D721Med (cell line): ENCODE measurements at places on chromosomes 6 and 20.

- DNase-seq: no peak
Observed at GRCh38 chr6:108751851-108752732, 96.1 kb upstream of the ARMC2 start.

GRCh38 chr6:77037439-77037838 lies 425.9 kb downstream of the HTR1B start:
- DNase-seq: no peak

GRCh38 chr6:167150941-167151549 lies 6.7 kb downstream of the GPR31 start:
- no peak for DNase-seq

- no peak for DNase-seq
Observed at GRCh38 chr20:56422824-56423189, 10.7 kb downstream of the CASS4 start.

DNA sequence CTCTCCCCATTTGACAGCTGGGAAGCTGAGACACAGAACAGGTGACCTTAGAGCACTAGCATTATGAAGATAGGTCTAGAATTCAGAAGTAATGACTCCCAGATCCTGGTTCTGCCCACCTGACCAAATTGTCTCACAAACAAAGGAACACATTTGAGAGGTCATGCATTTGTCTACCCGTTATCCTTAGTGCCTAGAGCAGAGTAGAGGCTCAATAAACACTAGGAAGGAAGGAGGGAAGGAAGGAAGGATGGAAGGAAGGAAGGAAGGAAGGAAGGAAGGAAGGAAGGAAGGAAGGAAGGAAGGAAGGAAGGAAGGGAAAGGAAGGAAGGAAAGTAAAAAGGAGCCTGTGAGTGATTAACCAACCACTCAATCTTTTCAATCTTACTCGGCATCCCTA lies 63.3 kb downstream of the SNAP25 start:
- no peak for DNase-seq

DNA sequence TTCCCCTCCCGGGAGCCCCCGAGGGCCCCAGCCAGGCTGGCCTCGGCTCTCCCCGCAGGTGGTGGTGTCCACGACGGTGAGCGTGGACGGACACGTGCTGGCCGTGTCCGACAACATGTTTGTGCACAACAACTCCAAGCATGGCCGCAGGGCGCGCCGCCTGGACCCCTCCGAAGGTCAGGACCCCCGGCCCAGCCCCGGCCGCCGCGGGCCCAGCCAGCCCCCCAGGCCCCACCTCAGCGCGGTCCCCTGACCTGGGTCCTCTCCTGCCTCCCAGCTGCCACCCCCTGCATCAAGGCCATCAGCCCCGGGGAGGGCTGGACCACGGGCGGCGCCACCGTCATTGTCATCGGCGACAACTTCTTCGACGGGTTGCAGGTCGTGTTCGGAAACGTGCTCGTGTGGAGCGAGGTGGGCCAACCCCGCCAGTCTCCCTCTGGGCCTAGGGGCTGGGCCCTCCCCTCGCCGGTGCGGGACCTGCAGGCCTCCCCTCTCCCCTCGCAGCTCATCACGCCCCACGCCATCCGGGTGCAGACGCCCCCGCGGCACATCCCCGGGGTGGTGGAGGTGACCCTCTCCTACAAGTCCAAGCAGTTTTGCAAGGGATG lies 51.0 kb downstream of the CPXM1 start:
- DNase-seq: no peak
